ENCODE measurements at places on chromosomes 4 and X.

DNA sequence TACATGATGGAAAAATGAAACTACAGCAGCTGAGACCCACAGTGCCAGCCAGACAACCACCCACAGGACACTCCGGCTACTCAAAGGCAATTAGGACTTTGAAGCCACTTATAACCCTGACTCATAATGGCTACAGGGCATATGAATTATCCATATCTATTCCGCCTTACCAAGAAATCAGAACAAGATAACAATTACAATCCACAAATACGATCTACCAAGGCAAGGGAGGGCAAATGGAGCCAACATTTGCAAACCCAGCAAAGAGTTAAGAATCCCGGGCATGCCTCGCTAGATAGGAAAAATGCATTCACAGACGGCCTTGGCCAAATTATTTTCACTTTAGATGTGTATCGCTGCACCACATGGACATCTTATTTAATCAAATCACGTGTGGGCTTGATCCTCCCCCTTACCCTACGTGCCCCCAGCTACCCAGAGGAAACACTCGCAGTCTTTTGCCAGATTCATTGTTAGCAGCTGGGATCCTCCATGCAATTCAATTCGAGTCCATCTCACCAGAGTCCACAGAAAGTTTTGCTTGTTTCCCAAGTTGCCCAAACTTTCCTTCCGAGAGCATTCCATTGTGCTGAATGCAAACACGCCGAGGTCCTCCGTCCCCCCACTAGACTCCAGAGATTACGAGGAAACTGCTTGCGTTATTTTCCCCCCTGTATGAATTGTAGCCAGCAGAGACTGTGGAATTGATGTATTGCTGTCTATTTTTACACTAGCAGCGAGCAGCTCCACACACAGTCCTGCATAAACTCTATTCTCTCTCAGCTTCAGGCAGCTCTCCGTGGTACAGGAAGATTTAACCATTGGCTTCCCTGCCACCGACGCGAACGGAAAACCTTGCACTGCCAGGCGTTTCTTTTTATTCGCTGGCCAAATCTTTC, 1.2 kb downstream of the PPARGC1A start:
- no peak for DNase-seq

DNA sequence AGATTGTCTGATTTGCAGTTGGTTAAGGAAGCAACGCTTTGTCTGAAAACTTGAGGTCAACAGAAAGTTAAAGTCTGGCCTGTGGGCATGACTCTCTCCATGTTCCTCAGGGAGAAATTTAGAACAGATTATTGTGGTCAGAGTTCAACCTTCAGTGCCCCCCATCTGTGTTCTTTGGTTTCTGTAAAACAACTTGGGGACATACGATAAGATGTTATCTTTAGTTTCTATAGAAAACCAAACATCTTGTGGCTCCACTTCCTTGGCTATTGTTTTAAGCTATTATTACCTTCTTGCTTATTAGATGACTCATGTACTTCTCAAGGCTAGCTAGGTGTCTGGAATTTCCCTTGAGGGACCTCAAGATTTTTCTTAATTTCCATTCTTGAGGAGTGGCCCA, 507.7 kb downstream of the PDHA2 start:
- DNase-seq, result no peak

DNA sequence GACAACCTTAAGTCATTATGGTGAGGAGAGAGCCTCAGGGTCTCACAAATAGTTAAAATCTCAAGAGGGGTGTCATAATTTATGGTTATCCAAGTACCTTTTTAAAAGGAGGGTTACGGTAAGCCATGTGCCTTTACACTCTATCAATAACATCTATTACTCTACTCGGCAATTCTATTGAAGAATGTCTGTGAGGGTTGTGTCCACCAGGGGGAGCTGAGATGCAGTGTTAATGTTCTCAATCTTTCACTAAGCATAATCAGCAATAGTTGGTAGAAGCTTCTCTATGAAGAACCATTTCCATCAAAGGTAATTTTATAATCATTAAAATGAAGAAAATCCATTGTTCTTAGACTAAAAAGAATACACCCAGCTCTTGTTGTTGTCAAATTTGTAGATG, 457.4 kb downstream of the CENPC start:
- DNase-seq, result no peak

- DNase-seq, result no peak
Observed at GRCh38 chr4:93446038-93446437, 382.5 kb upstream of the ATOH1 start.

GRCh38 chr4:124455671-124456070, 256.9 kb downstream of the ANKRD50 start:
- no peak for DNase-seq

- DNase-seq, result no peak
Observed at GRCh38 chr4:142572071-142572470, 274.0 kb downstream of the INPP4B start.

- no peak for DNase-seq
Observed at GRCh38 chr4:6441758-6442157, 30.7 kb downstream of the PPP2R2C start.

DNA sequence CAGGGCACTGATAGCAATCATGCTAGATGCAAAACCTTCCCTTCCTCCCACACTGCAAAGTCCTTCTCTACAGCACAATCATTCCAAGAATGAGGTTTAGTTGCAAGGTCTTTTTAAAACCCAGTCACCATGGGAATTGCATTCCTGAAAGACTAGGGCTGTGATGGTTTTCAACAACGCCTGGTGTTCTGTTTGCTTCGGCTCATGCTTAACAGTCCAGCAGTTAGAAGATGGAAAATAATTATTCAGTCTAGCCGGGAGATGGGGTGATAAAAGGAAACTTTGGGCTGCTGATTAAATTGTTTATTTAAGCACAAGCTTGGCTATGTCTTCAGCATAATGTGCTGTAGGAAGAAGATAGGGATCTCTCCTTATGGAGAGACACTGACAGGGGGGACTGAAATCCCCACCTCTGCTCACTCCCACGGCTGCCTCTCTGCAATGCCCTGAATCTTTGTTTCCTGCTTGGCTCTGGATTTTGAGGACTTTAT, 211.4 kb downstream of the MID1IP1 start:
- DNase-seq, result no peak

DNA sequence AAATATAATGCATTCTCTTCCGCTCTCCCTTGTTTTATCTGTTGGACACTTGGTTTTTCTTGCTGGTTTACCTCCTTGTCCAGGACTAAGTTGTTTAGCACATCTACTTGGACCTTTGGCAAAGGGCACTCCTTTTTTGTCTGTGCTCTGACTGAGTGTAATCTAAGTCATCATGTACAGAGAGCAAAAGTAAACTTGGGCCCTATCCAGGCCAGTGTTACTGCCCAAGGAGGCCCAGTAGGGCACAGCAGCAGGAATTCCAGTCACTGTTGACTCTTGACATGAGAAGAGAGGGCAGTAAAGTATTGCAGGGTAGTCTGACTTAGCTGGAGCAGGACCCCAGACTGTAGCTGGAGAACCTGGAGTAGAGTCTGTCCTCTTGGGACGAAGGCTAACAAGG, 445.5 kb downstream of the ZIC3 start:
- DNase-seq, result no peak

- no peak for DNase-seq
Observed at GRCh38 chrX:42538405-42538804, 239.6 kb downstream of the PPP1R2C start.

DNA sequence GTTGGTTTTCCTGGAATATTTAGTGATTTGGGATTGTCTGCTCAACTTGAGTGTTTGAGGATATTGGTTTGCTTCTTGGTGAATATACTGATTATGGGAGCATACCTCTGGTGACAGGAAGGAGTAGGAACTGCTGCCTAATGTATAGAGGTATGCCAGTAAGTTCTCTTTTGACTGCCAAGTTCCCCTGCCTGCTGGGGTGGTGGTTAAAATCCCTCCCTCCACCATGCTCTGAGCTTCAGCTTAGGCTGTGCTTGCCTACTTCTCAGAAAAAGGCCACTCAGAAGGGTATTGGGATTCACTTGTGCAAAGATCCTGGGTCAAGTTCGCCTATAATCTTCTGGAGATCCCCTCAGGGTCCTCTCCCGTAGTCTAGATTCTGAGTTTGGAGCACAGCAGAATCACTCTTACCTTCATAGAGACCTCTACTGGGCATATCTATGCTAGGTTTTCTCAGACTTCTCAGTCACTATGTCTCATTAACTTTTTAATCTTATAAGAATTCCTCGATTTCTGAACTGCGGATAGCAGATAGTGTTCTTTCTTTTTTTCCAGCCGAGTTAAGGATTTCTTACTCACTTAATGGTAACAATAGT, 44.7 kb upstream of the DCK start:
- no peak for DNase-seq

DNA sequence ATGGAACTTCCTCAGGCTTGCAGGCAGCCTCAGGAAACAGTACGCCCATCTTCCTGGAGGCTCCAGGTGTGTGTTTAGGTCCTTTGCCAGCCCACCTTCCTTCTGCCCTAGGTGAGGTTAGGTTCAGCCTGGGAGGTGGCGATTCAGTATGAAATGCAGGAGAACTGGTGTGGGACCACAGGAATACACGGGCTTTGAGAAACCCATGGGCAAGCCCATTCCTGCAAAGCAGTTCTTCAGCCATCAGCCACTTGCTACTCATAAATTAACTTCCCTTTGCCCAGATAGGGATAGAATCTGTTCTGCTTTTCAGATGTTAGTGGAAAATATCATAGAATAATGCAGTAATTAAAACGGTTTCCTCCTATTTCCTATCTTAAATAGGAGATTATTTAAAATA, 32.2 kb downstream of the TBC1D14 start:
- no peak for DNase-seq

- DNase-seq, result no peak
Observed at GRCh38 chr4:77903186-77903585, 40.6 kb downstream of the MRPL1 start.

- DNase-seq, result no peak
Observed at GRCh38 chr4:687048-687970, 1.6 kb downstream of the SLC49A3 start.

DNA sequence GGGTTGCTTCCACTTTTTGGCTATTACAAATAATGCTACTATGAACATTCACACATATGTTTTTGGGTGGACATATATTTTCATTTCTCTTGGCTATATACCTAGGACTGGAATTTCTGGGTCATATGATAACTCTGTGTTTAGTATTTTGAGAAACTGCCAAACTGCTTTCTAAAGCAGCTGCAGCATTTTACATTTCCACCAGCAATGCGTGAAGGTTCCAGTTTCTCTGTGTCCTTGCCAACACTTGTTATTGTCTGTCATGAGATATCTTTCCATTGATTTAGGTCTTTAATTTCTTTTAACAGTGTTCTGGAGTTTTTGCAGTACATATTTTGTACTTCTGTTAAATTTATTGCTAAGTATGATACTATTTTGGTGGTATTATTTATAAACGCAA, 48.3 kb downstream of the CLCN5 start:
- no peak for DNase-seq

DNA sequence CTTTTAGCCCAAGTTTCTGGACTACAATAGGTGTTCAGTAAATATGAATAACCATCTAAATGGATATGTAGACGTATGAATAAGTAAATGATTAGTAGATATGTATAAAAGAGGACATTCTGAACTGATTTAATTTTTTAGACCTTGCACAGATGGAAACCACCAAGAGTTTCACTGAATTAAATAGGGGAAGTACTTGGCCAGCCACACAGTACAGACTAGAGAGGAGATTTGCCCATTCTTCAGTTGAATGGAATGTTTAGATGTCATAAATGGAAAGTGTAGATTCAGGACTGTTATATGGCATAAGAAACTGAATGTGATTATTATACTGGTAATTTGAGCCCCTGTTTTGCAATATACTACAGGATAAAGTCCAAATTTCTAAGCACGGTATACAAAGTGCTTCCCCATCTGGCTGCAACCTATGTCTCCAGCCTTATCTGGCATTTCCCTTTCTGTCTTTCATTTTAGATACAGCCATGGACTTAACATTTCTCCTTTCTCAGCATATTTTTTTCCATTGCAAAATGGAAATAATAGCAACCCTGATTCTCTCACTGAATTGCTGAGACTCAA, 137.8 kb upstream of the HS3ST1 start:
- DNase-seq, result no peak

GRCh38 chr4:27888505-27888904, 1027.9 kb downstream of the STIM2 start:
- DNase-seq, result no peak

DNA sequence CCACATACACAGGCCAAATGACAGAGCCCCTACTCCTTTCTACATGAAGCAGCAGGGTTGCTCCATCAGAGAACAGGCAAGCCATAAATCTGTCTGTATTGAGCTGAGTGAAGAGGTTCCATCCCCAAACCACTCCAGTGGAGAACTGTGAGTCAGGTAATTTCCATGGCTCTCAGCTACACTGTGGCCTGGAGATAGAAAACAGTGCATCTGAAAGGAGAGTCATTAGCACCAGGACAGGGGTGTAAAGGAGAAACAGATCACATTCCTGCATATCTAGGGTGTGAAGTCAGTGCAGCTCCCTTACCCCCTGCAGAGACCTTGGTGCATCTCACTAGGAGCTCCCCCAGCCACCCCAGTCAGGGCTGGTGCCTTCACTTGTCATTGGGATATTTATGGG, 314.7 kb downstream of the CHIC1 start:
- no peak for DNase-seq

DNA sequence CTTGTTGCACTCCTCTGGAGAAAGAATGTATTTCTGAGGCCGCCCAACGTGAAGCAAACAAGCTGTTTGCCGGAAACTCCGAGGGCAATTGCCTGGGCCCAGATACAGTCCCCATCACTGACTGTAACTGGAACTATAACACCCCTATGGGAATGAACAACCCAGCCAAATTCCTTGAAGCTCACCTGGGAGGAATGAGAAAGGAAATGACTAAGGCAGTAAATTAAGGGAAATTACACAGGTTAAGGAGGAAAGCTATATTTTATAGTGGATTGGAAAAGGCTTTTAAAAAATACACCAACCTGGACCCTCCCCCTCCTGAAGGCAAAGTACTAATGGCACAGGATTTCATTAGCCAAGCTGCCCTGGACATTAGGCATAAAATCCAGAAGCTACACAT, 11.7 kb upstream of the HERC5 start:
- DNase-seq, result no peak

DNA sequence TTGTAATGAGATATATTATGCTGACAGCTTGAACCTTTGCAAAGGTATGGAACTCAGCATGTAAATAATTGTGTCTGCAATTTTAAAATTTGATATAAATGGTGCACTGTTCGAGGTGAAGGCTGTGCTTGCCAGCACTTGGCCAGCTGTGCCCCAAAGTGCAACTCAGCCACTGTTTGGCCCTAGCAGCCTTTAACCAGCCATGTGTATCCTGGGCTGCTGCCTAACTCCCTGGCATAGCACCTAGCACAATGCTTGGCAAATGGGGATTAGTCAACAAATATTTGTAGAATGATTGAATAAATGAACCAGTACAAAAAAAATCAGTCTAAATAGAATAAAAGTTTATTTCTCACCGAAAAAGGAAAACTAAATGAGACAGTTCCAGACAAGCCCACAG, 83.8 kb upstream of the ZIC3 start:
- DNase-seq, result no peak

DNA sequence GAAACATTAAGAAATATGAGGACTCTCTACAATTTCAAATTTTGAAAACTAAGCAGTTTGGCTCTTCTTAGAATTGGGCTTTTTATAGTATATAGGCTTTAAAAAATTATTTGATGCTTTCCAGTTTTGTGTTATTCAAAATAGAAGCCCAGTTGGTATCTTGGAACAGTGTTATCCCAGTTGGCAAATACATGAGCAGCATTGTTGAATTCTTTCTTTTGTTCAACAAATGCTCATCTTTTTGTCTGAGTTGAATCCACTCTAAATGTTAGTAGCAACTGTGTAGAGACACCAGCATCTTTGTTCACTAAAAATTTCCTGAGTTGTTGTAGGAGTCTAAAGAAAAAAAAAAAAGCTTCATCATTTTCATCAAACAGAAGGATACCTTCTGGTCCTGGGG, 41.0 kb upstream of the LIMCH1 start:
- no peak for DNase-seq
